ENCODE measurements at places on chromosomes 7 and 10. TPM values are rescaled to one million over a fixed set of nuclear protein-coding genes. Genes with fewer than 3 reads are reported as not detected.
A peak's percentile ranks its signal among the peaks of the same experiment; 100 is the strongest.

HYAL4 gene
- total RNA-seq: not detected

- DNase-seq: no peak
- H3K4me3 ChIP-seq: no peak overlapping the region
- H3K27me3 ChIP-seq: peaks cover 12% of the 10 kb centered on the region
- peaks cover 4% of the 10 kb centered on the region for H3K4me1 ChIP-seq
- H3K27ac ChIP-seq: no peak overlapping the region
Measured at GRCh38 chr10:44032216-44032615, 352.7 kb downstream of the CXCL12 start.

DNA sequence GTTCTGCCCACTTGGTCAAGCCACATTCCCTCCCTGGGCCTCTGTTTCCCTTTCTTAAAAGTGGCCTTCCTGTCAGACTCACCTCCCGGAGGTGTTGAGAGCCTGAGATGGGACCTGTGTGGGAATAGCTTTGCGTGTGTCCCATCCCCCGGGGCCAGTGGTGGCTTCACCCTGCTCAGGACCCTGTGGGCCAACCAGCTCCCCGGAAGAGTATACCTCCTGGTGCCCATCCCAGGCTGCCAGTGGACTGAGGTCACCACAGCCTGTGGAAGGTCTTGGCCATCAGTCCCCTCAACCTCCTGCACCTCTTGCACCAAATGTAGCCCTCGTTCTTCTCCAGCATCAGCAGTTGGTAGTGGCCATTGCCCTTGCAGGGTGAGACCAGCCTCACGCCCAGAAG, 145.1 kb downstream of the RGS10 start:
- H3K4me3 ChIP-seq: no peak overlapping the region
- H3K4me1 ChIP-seq: peaks cover 6% of the 10 kb centered on the region
- DNase-seq: no peak
- H3K36me3 ChIP-seq: no peaks in the 10 kb centered on the region
- H3K27ac ChIP-seq: no peak overlapping the region

DNA sequence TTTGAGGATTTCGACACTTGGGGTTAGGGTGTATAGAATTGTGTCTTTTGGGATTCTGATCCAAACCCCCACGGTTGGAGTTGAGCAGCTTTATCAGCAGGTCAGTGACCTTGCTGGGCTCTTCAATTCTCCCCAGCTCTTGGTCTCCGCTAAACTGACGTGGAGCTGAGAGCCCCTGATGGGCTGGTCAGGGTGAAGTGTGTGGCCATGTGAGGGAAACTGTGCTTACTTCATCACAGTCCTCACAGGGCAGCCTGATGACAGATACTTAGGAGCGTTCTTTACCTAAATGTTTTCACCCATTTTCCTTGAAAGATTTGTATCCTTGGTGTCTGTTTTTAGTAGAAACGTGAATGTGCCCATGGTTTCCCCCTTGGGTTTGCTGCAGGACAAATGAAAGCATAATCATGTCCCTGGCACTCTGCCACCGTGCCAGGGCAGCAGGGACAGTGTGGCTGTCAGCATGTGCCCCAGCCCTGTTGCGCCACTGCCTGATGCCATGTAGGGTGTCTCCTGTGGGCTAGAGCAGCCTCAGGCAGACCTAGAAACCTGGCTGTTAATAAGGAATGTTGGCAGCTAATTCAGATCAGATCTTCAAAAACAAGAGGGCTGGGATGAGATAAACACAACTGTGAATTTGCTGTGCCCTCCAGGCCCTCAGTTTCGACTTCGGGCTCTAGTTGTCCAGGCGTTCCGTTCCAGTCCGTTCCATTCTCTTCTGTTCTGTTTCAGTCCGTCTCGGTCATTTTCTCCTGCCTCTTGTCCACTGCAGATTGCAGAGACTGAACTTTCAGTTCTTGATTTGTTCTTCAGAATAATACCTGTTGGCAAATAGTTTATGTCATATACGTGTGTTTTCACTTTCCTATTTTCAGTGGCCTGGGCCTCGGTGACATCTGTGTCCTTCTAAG, 96.8 kb downstream of the TRRAP start:
- no peak for DNase-seq
- peaks cover 80% of the 10 kb centered on the region for H3K36me3 ChIP-seq
- H3K4me3 ChIP-seq: no peak overlapping the region
- no peak overlapping the region for H3K27ac ChIP-seq
- no peaks in the 10 kb centered on the region for H3K4me1 ChIP-seq
- no peaks in the 10 kb centered on the region for H3K27me3 ChIP-seq

- no peaks in the 10 kb centered on the region for H3K36me3 ChIP-seq
- no peak overlapping the region for H3K4me3 ChIP-seq
Measured at GRCh38 chr10:36256166-36256565, 614.1 kb upstream of the FZD8 start.

NUP42 gene
- 39.7 TPM for total RNA-seq

KCNH2 gene
- total RNA-seq: not detected

- H3K27me3 ChIP-seq: peaks cover 2% of the 10 kb centered on the region
- peak; percentile 71 for DNase-seq
- H3K4me3 ChIP-seq: peak overlapping the region; percentile 91
Measured at GRCh38 chr7:55571511-55572377, 558 bp downstream of the VOPP1 start.

DNA sequence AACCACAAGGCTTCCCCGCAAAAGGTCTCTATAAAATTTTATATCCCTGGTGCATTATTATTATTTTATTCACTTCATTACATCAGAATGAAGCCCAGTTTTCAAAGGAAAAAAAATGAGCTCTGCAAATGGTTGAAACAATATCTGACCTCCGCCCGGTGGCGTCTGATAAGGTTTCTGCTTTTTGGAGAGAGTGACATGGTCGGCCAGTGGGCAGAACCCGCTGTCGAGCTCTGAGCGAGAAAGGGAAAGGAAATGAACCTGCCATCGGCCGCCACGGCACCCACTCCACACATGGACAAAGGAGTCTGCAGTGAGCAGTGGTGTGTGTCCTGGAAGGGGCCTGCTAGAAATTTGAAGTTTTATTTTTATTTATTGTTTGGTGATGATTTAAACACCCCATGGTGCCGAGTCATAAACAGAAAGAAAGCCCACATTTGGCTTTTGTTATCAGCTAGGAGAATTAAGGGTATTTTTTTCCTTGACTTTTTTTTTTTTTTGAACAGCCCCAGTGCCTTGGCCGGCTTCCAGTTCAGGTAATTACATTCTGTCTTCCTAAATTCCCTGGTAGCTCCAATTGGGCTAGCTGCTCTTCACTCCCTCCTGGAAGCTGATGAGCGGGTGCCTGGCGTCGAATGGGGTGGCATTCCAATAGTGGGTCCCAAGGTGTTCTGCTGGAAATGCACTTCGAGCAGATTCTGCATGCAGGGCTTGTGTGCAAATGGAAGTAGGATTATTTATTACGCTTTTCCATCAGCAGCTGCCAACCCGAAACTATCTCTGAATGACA, 149.4 kb upstream of the MKI67 start:
- peaks cover 41% of the 10 kb centered on the region for H3K27me3 ChIP-seq
- H3K36me3 ChIP-seq: no peaks in the 10 kb centered on the region
- no peak overlapping the region for H3K27ac ChIP-seq
- H3K4me1 ChIP-seq: peaks cover 10% of the 10 kb centered on the region
